ENCODE measurements at places on chromosomes 3 and 15. TPM values are rescaled to one million over a fixed set of nuclear protein-coding genes. Genes with fewer than 3 reads are reported as not detected.

PCSK6 gene
- 0.08 TPM for polyA plus RNA-seq

NTRK3 gene
- polyA plus RNA-seq: not detected

DNA sequence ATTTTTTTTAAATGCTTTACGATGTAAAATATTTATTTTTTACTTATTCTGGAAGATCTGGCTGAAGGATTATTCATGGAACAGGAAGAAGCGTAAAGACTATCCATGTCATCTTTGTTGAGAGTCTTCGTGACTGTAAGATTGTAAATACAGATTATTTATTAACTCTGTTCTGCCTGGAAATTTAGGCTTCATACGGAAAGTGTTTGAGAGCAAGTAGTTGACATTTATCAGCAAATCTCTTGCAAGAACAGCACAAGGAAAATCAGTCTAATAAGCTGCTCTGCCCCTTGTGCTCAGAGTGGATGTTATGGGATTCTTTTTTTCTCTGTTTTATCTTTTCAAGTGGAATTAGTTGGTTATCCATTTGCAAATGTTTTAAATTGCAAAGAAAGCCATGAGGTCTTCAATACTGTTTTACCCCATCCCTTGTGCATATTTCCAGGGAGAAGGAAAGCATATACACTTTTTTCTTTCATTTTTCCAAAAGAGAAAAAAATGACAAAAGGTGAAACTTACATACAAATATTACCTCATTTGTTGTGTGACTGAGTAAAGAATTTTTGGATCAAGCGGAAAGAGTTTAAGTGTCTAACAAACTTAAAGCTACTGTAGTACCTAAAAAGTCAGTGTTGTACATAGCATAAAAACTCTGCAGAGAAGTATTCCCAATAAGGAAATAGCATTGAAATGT, 15.6 kb downstream of the THBS1 start:
- no peak for DNase-seq

- DNase-seq: no peak
Measured at GRCh38 chr15:70198441-70199123, 100.9 kb upstream of the TLE3 start.

DNA sequence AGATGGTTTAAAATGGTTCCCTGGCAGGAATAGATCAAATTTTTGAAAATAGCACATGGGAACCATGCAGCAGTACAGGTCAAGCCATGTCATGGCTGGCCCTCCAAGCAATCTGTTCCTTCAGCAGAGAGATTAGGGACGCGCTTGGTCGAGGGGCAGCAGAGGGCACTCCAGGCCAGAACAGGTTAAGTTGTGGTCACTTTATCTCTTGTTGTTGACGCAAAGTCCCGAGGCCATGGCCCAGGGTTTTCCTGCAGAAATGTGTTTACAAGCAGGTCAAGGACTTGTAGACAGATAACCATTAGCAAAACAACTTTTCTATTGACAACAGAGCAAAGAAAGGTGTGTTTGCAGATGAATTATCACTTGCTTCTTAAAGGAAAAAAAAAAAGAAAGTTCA, 570.0 kb upstream of the NR2F2 start:
- DNase-seq: no peak

SAXO2 gene
- 0.26 TPM for polyA plus RNA-seq

- DNase-seq: no peak
Measured at GRCh38 chr3:54065140-54065539, 57.2 kb upstream of the CACNA2D3 start.

- DNase-seq: no peak
Measured at GRCh38 chr15:70605606-70606410, 157.6 kb downstream of the UACA start.

- DNase-seq: peak; percentile 43
Measured at GRCh38 chr3:171491361-171491760, 31.2 kb upstream of the TNIK start.

POPDC2 gene
- polyA plus RNA-seq: 2.0 TPM

DNA sequence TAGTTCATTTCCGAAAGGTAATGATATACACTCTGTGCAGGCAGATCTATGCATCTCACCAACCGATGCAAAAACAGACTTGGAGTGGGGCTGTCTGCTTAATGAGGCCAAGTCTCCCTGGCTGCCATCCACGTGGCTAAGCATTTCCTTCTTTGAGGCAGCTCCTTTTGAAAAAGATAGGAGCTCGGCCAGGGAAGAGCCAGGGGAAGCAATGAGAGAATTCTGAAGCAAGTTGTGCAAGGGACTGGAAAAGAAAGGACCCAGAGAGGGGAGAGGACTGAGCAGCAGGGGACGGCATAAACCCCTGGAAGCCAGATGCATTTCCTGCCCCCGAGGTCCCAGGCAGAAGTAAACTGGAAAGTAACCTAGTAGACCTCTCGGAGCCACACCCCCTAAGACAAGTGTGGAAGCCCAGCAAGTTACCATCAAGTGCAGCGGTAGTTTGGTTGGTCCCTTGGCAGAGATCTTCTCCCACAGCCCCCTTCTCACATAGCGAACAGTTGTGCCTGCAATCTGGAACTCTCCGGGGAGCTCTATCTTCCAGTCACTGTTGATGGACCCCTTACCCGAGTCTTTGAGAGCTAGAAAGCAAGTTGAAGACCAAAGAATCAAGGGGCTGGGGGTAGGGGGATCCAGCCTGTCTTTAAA, 288.2 kb downstream of the ADAMTS17 start:
- no peak for DNase-seq
